ENCODE measurements at places on chromosomes 5 and 9.

DNA sequence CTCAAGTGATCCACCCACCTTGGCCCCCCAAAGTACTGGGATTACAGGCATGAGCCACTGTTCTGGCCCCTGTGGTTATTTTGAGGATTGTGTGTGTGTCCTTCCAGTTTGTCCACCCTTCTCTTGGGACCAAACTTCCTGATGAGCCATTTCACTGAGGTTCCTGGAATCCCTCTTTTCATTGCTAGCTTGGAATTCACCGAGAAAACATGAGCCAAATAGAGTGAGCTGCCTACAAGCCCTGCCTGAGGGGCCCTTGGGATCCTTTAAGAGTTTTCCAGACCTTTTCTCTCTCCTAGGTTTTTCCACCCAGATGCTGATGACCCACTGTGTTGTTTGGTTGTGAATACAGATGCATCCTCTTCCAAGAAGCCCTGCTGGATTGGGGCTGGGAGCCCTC is 13.2 kb upstream of the KIF12 start:
- no peak for DNase-seq

GRCh38 chr9:109806506-109807115 is 26.6 kb downstream of the PALM2AKAP2 start:
- no peak for DNase-seq

DNA sequence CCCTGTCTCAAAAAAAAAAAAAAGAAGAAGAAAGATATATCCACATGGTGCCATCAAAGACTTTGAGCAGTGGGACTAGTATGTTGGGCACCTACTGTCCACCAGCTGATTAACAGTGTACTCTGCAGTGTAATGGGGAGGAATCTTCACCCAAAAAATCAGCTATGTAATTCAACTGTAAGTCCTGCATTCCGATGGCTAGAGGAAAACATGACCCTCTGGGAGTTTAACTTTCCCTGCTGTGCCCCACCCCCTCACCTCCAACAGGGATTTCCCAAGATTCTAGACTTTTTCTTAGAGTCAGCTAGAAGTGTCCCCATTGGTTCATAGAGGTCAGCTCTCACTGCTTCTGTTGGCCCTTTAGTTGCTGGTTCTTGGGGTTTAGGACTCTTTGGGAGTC is 221.2 kb upstream of the CLINT1 start:
- no peak for DNase-seq

DNA sequence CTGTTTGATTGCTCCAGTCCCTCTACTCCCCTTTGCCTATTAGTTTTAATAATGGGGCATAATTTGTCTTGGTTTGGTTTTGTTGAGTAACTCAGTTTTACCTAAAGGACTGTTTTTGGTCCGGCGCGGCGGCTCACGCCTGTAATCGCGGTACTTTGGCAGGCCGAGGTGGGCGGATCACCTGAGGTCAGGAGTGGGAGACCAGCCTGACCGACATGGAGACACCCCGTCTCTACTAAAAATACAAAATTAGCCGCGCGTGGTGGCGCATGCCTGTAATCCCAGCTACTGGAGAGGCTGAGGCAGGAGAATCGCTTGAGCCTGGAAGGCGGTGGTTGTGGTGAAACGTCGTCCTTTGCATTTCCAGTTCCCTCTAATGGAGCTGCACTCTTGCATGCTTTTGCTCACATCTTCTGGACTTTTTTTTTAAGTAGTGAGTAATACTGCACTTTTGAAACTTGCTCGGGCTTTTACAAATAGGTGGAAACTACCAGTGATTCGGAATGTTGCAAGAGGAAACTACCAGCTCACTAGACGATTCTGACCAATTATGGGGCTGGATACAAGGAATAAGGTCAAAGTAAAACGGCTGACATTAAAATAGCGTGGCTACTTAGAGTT is 721 bp upstream of the MAML1 start:
- DNase-seq = peak; percentile 82

GRCh38 chr9:89677702-89678395 is 73.0 kb downstream of the GADD45G start:
- DNase-seq = no peak

DNA sequence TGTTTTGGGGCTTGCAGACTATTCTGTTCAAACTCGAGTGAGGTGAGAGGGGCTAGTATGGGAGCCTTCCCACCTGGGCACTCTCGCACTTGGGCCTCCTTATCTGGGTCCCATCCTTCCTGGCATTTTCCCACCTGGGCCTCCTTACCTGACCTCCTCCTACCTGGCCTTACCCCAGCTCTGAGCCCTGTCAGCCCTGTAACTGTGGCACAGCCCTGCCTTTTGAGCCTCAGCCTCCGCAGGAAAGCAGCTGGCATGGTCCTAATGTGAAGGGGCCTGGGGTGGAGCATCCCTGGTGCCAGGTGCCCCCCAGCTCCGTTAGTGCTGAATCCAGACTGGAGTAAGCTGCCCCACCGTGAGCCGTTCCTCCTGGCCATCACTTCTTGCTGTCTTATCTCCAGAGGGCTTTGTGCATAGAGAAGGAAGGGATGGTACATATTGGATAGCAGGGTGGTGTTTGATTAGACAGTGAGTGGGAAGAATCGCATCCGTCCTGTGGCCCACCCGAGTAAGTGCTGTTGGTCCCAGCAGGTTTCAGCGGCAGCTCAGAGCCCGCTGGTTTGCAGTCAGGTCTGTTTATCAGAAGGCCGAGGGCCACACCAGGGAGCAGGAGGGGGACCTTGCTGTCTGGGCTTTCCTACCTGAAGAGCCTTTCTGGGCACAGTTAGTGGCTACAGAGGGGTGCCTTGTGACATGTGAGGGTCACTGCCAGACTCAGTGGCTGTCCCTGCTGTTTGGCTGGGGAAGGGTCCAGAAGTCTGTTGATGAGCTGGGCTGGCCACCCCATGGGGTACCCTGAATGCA is 76.5 kb downstream of the WNK2 start:
- DNase-seq = no peak

DNA sequence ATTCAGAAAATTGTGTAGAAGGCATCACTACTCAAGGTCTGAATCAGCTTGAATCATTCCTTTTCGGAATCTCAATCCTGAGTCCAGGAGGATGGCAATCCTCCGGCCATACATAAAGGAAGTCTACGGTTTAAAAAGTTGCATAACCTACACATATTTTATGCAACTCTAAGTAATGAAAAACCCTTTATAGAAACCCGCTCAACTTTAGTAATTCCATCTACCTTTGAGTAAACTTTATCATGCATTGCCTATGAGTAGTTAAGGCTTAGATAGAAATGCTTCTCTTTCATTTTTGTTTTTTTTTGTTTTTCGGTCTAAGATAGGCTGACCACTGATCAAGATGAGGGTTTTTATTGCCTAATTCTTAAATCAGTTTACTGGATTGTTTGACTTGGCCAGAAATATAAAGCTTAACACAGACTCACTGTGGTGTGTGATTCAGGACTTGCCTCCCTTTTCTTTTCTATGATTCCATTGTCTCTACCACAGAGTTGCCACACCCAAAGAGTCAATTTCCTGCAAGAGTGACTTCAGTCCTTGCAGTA is 85.0 kb downstream of the LURAP1L start:
- DNase-seq = no peak

DNA sequence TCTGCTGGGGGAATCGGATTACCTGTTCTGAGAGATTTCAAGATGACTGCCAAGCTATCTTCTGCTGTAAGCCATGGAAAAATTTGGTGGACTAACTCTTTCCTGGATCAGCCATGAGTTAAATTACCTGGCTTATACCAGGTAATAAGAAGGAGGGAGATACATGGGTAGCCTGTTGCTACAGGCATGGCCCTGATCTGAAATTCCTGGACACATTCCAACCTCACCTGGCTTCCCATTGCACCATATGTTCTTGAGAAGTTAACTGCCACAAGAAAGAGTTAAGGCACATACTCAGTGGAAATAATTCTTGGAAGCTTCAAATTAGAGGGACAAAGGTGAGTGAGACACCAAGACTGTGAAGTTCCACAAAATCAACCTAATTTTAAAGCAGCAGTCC is 371.3 kb downstream of the ACTL7B start:
- no peak for DNase-seq

DNA sequence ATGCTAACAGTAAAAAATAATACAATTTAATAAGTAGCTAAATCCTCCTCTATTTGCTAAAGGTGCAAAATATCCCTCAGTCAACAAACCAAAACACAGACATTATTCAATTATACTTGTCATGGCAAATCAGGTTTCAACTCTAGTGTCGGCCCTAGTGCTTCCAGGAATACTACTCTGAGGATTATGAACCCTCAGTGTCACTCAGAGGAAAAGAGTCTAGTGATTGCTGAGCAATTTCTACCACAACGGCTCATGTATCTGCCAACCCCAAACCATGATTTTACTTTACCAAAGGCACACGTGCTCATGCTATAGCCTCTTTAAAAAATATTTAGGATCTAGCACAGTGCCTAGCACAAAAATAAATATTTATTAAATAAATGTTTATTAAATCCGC is 21.0 kb downstream of the RICTOR start:
- DNase-seq = no peak

- DNase-seq = no peak
Measured at GRCh38 chr5:10701567-10702039, 59.4 kb downstream of the DAP start.

DNA sequence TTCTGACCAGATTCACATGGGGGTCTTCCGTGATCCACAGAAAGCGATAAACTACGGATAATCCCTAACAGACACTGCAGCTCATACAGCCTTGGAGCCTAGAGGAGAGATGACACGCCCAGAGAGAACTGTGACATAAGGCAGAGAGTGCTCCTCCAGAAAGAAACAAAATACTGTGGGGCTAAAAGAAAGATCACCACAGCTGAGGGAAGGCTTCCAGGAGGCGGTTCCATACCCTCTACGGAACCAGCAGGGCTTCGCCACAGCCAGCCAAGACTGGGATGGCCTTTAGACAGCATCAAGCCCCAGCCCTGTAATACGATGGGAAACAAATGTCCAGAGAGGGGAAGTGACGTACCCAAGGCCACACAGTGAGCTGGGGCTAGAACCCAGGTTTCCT is 19.3 kb downstream of the GPX3 start:
- DNase-seq = no peak

DNA sequence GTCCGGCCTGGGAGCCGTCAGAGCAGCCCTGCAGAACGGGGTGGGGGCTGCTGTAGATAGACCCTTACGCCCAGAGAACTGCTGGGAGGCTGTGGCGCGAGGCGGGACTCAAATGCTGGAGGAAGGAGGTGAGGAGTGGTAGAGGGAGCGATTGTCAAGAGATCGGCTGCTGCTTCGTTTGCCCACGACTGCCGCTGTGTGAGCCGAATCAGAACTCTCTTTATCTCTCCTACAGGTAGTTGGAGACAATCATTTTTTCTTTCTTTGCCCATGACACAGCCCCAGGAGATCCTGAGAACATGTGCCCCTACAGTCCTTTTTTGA is 456 bp downstream of the ZNF79 start:
- DNase-seq = peak; percentile 7

- DNase-seq = no peak
Measured at GRCh38 chr5:157331807-157332206, 65.9 kb downstream of the CYFIP2 start.

- DNase-seq = no peak
Measured at GRCh38 chr9:69590266-69590665, 81.9 kb downstream of the APBA1 start.

DNA sequence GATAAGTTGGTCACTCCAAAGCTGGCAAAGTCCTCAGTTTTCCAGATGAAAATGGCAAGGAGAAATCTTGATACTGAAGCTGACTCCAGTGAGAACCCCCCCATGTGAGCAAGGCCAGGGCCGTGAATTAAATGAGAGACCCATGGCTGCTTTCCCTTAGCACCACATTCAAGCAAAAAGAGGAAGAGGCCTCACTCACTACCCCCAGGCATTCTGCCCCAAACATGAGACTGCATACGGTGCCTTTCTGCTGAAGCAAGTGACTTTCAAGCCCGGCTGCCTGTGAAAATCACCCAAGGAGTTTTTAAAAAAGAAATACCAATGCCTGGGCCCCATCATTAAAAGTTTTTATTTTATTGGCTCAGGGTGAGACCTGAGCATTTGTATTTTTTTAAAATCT is 66.9 kb downstream of the TMEM252 start:
- DNase-seq = peak; percentile 2

GRCh38 chr5:154138701-154139100 is 51.8 kb upstream of the GALNT10 start:
- DNase-seq = no peak

DNA sequence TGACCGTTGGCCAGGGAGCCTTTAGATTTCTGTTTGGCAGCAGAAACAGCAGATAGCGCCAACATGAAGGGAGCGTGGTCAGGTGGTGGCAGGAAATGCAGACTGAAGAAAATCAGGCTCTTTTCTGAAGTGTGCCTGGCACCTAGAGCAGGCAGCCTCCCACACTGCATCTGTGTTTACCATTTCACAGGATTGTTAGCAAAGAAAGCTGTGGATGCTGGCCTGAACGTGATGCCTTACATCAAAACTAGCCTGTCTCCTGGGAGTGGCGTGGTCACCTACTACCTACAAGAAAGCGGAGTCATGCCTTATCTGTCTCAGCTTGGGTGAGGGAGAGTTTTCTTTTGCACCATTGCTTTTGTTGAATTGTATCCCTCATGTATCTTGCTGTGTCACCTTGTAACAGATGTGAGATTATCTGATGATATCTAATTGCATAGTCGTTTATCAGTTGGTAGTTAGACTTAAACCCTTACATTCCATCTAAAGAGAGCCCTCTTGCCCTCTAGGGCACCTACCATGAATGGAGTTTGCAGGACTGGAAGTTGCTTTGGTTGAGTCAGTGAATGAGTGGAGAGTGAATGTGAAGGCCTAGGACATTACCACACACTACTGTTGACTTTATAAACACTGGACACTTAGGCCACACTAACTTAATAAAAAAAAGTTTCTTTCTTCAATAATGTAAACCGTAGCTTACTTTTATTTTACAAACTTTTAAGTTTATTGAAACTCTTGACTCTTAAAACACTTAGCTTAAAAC is 42.8 kb downstream of the ACO1 start:
- DNase-seq = no peak

DNA sequence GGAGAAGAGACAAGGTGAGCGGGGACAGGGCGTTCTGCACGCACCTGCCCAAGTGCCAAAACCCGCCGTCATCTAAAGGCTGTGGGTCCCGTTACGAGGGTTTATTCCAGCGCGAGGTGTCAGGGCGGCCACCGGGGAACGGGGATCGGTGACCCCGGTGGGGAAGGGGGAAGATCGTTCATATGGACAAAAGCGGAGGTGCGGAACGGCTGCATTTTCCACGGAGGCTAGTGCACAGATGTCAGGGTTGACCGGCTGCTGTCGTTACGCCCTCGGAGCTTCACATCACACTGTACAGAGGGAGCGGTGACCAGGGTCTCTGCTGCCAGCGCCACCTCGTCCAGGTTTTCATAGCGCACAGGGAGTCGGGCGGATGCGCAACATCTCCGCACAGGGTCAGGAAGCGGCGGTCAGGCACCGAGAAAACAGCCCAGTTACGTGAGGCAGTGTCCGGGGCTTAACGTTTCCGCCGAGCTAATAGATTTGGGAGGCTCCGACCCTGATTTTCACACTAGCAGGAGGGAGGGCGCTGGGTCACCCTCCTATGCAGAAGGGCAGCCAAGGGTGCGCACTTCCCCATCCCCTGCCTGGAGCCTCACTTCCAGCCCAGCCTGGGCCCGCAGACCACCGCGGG is 13.5 kb downstream of the BTNL9 start:
- no peak for DNase-seq

GRCh38 chr5:158465086-158465972 is 606.4 kb upstream of the CLINT1 start:
- DNase-seq = no peak
